T-cell (primary cell): ENCODE measurements at places on chromosomes 7 and 10. TPM values are rescaled to one million over a fixed set of nuclear protein-coding genes. Genes with fewer than 3 reads are reported as not detected.

Gene BTBD16
- not detected for total RNA-seq

Gene ZNF775
- 1.9 TPM for total RNA-seq

DNA sequence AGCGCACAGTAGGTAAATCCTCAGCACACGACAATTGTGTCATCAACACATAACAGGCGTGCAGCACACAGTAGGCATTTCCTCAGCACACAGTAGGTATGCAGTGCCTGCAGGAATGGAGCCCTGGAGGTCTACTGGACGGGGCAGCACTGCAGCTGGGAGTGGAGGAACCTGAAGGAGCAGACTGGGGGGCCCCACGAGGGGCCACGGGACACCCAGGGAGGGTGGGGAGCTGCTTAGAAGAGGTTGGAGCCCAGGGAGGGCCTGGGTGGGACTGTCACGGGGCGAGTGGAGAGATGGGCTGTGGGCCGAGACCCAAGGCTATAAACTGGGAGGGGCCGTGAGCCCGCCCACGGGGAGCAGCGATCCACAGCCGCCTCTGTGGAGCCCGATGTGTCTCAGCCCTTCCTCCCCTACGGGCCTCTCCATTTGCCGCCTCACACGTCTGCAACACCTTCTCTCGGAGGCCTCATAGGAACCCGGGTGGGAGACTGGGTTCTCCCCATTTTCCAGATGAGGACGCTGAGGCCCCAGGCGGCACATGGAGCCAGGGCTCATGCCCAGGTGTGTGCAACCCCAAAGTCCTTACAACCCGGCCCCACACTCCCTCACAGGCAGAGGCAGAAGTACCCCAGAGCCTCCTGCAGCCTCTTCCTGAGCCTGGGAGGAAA lies 101.5 kb downstream of the MICALL2 start:
- DNase-seq, result no peak

GRCh38 chr10:85177767-85178166 lies 849.4 kb downstream of the CCSER2 start:
- no peak for DNase-seq

DNA sequence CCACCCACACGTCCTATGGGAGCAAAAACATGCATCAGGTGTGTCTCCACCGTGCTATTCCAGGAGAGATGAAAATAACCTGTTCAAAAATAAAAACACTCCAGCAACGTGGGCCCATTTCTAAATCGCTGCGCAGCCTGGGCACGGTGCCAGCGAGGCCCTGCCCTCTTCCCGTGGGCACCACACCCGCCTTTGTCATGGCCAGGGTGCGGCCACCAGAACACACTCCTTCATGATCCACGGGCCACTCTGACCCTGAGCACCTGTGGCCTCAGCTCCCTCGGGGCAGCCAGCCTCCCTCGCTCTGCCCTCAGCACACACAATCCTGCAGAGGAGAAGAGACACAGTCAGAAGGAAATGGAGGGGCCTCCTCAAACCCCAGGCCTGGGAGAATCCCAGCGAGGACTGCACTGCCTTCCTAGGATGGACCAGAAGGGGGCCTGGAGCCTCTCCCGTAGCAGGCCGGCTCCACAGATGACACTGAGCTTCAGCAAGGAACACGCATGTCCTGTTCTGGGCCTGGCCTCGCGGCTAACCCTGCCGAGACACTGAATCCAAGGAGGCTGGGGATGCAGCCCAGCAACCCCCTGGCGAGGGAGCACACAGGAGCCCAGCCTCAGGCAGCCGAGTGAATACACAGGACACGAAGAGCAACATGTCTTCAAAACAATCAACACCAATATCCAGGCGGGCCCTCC lies 169.0 kb downstream of the MAD1L1 start:
- DNase-seq, result no peak

DNA sequence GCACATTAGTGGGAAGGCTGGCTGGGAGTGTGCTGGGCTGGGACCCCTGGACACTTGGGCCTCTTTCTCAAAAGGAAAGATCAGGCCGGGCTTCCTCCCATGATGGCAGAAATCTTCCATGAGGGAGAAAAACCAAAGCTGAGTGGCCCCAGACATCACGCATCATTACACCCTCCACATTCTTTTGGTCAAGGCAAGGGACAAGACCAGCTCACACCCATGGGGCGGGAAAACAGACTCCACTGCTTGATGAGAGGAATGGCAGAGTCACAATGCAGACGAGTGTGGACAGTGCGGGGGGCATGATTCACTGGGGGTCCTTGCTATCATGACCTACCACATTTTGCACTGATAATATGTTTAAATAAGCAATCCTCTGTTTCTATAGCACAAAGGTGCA lies 73.3 kb downstream of the CREB3L2 start:
- no peak for DNase-seq
